Activated T-helper 2 cell treated with anti-CD3 and anti-CD28 coated beads, Interferon-gamma antibody, Interleukin-2, Interleukin-4, amounts not matched to agents 10 μg/mL and 5 μg/mL and 100 μg/mL, durations not matched to agents 14 hours and 24 hours and 36 hours (primary cell): ENCODE measurements at places on chromosomes 3 and 15. TPM values are rescaled to one million over a fixed set of nuclear protein-coding genes. Genes with fewer than 3 reads are reported as not detected.

DNA sequence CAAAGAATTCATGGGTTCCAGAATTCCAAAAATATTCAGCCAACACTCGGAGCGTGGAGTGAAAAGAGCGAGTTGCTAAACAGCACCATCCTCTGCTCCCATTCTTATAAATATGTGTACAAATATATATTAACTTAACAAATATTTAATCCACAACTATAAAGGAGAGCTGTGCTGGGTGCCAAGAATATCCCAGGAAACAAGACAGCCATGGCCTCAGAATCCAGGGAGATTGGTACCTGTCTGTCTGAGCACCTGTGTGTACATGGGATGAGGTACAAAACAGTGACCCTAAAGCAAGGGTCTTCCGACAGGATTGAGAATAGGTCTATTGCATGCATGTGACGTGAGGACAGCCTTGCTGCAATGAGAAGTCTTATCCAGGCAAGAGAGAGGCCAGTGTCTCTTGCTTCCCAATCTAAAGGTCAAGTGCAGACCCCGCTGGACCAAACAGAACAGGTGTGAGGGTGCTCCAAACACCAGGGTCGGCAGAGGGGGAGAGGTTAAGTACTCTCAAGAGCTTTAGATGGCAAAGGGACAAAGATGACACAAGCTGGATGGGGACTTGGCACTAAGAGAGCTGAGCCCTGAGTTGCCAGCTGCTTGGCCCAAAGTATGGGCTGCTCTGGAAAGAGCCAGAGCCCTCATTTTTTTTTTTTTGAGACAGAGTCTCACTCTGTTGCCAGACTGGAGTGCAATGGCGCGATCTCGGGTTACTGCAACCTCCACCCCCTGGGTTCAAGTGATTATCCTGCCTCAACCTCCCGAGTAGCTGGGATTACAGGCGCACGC is 36.2 kb downstream of the HOMER2 start:
- no peak overlapping the region for H3K27ac ChIP-seq
- H3K4me1 ChIP-seq: no peaks in the 10 kb centered on the region
- H3K27me3 ChIP-seq: no peaks in the 10 kb centered on the region
- DNase-seq: no peak
- H3K36me3 ChIP-seq: no peaks in the 10 kb centered on the region

The CCDC66 gene
- total RNA-seq: 34.1 and 38.1 TPM in 2 replicates

DNA sequence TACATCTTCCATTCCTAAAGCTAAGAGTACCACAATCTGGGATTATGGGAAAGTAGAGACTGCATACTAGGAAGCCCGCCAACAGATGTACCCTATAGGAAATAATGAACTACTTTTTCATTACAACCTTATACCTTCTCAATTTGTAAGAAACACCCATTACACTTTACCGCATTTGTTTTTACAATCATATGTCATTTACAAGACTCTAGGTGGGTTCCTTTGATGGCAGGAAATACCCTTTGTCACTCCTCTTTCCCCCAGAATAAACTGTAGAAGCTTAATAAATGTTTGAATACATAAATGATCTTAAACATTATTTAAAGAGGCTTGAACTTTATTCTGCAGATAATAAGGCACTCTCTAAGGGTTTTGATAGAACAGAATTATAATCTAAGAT is 150.1 kb upstream of the TGFBR2 start:
- H3K36me3 ChIP-seq: no peaks in the 10 kb centered on the region
- no peak overlapping the region for H3K4me3 ChIP-seq
- H3K27ac ChIP-seq: no peak overlapping the region
- peaks cover 6% of the 10 kb centered on the region for H3K27me3 ChIP-seq
- H3K4me1 ChIP-seq: no peaks in the 10 kb centered on the region

- no peak overlapping the region for H3K27ac ChIP-seq
- no peak overlapping the region for H3K4me3 ChIP-seq
- no peaks in the 10 kb centered on the region for H3K4me1 ChIP-seq
- H3K27me3 ChIP-seq: no peaks in the 10 kb centered on the region
- DNase-seq: no peak
- H3K36me3 ChIP-seq: no peaks in the 10 kb centered on the region
These were observed 143.3 kb downstream of the EPHA3 start for GRCh38 chr3:89250742-89251141.

The RBMS3 gene
- total RNA-seq: 4.5 and 5.3 TPM in 2 replicates

The NTRK3 gene
- total RNA-seq: 0.51 and 0.73 TPM in 2 replicates

The IL20RB gene
- 1.3 TPM in 2 replicates for total RNA-seq

The ZNF385D gene
- not detected in 2 replicates for total RNA-seq

DNA sequence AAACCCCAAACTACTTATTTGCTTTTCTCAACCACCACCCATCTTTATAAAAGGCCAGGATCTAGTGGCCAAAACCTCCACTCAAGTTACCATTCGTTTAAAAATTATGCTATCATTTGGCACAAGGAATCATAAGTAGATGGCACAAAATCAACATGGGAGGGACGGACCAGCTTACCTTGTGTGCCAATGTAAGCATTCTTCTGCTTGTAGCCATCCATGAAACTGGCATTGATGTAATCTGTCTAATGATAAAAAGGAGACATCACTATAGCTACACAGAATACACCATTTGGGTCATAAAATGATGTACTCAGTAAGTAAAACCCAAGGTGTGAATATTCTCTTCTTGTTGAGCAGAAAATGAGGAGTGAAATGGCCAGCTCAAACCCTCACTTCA is 28.2 kb upstream of the SIN3A start:
- no peak for DNase-seq
- peaks cover 39% of the 10 kb centered on the region for H3K36me3 ChIP-seq
- H3K4me3 ChIP-seq: no peak overlapping the region
- H3K27me3 ChIP-seq: no peaks in the 10 kb centered on the region

- H3K27ac ChIP-seq: no peak overlapping the region
- no peaks in the 10 kb centered on the region for H3K27me3 ChIP-seq
- H3K4me1 ChIP-seq: no peaks in the 10 kb centered on the region
- H3K36me3 ChIP-seq: no peaks in the 10 kb centered on the region
These were observed 360.2 kb upstream of the NR2F2 start for GRCh38 chr15:95970326-95970725.

The SSUH2 gene
- total RNA-seq: 0.18 TPM in 1 of 2 replicates, not detected in the other

The SV2B gene
- 0.02 TPM in 2 replicates for total RNA-seq

DNA sequence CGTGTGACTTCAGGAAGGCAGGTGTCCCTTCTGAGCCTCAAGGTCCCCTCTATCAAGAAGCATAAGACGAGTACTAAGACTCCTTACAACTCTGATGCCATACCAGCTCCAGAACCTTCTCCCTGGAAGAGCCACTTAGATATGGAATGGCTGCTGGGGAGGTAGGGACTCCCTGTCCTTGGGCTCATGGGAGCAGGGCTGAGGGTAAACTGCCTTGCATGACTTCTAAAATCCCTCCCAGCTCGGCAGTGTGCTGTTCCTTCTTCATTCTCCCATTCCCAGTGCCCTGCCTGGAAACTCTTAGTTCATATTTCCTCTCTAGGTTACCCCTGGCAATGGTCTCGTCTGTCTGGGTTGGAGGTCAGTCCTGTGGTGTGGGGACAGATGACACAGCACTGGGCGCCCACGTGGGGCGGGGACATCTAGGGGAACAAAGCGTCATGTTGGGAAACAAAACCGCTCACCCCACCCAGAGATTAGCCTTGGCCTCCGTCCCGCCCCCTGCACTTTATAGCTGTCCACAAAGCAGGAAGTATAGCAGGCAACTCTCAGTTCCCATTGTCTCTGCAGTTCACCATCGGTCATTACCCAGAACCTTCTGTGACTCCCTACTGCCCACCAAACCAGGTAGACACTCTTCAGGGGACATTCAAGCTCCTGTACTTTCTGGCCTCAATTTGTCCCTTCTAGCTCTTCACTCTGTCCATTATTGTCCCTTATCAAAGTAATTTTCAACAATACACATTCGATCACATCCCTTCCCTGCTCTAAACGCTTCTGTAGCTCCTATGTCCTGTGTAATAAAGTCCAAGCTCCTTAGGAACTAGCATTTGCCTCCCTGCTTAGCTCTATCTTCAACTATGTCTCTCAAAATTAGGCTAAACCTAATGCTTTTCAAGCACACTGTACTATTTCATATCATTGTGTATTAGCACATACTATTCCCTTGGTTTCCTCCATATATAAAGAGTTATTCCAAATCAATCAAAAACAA is 73.8 kb downstream of the IQSEC1 start:
- H3K27me3 ChIP-seq: no peaks in the 10 kb centered on the region
- peaks cover 39% of the 10 kb centered on the region for H3K4me1 ChIP-seq
- no peak for DNase-seq
- no peak overlapping the region for H3K4me3 ChIP-seq
- H3K36me3 ChIP-seq: peaks cover 48% of the 10 kb centered on the region

DNA sequence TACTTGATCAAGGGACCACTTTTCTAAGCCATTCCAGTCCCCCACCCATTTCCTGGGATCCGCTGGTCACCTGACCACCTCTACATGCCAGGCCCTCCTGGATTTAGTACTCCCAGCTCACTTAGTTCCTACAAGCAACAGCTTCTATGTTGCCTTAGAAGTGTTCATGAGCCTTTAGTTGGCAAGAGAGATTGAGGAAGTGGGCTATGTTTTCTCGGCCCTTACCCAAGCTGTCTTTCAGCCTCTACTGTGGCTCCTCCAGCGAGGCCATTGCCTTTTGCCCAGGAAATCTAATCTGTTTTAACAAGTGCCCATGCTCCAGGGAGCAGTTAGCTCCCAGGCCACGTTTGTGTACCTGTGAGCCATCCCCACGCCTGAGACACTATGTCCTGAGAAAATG is 4.5 kb upstream of the PRKAR2A start:
- no peak for DNase-seq
- H3K27ac ChIP-seq: no peak overlapping the region
- no peaks in the 10 kb centered on the region for H3K27me3 ChIP-seq
- peaks cover 6% of the 10 kb centered on the region for H3K36me3 ChIP-seq
- no peak overlapping the region for H3K4me3 ChIP-seq

The AHSG gene
- not detected in 2 replicates for total RNA-seq

The GOLGA8S gene
- 0.16 and 0.39 TPM in 2 replicates for total RNA-seq
